HAP-1 (cell line): ENCODE measurements at places on chromosomes 1 and 21.

DNA sequence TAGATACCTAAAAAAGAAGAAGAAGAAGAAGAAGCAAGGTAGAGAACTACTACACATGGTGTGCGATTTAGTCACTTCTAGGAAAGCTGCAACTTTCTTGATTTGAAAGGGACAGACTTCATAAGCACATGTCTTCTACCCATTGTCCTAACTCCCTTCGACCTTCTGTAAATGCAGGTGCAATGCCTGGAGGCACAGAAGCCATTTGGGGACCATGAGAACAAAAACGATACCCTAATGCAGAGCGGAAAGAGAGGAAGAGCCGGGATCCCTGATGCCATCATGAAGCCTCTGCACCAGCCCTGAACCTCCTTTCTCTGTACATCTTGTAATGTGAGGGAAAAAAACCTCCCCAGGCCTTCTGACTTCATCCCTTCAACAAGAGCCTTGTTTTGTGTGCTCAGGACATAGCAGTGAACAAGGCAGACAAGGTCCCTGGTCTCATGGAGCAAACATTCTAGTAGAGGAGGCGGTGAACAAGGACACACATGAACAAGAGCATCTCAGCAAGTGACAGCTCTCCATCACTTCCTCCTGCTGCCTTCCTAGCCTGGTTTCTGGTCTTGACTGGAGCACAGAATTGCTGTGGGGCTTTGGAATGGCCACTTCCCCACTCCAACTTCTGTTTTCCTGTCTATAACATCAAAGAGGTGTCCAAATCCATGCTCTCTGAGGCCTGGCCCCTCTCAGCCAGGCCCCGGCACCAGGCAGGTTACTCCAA lies 5.5 kb upstream of the LAPTM5 start:
- no peak for DNase-seq

DNA sequence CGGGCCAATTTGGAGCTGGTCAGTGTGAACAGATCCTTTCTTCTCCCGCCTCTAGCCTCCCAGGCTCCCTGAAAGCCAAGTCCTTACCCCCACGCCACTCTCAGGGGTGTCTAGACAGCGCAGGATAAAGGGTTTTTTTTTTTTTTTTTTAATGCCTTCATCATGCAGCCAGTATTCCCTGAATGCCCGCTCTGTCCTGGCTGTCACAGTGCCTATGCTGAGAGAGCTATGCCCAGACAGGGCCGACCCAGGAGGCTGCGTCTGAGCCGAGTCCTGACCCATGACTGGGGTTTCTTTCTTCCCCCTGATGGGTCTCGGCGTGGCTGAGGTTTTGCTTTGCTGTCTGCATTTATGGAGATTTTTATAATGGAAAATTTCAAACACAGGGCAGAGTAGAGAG lies 18.3 kb downstream of the SPSB1 start:
- DNase-seq: no peak

DNA sequence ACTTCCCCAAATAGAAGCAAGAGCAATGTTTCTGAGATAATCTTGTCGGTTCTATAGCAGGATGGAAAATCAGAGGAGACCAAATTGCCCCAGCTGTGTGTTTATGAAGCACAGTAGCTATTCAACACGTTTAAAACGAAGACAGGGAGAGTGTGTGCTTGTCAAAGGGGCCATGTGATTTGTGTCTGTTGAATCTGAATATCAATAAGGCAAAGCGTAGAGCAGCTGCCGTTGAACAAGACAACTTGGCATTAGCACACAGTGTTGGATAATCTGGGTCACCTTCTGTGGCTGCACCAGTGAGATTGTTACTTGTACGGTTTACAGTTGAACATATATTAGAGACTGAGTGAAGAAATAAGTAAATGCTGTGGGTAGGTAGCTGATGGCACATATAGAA lies 1.0 kb downstream of the CRB1 start:
- DNase-seq: peak; percentile 88

GRCh38 chr1:24801176-24801575 lies 55.9 kb downstream of the CLIC4 start:
- no peak for DNase-seq

DNA sequence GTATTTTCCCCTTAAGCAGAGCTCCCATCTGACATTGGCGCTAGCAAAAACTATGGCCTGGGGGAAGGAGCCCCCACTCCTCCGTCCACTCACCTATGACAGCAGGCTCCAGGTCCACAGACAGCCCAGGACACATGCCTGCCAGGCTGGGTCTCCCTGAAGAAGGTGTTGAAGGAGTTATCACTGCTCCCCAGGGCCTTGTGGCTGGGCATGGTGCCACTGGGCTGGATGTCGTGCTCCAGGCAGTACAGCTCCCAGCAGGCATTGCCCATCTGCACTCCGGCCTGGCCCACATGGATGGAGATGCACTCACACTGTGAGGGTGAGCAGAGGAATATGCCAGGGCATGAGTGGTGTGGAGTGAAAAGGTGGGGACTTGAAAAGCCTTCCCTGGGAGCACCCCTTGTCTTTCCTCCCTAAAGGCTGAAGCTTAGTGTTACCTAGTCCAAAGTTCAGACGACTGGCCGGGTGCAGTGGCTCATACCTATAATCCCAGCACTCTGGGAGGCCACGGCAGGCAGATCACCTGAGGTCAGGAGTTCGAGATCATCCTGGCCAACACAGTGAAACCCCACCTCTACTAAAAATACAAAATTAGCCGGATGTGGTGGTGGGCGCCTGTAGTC lies 30.0 kb downstream of the RABIF start:
- DNase-seq: no peak
